ENCODE measurements at places on chromosomes 13 and 19.

GRCh38 chr13:72530471-72530870 is 197.0 kb downstream of the MZT1 start:
- no peak for DNase-seq

GRCh38 chr13:46058268-46058667 is 5.7 kb upstream of the ZC3H13 start:
- no peak for DNase-seq

DNA sequence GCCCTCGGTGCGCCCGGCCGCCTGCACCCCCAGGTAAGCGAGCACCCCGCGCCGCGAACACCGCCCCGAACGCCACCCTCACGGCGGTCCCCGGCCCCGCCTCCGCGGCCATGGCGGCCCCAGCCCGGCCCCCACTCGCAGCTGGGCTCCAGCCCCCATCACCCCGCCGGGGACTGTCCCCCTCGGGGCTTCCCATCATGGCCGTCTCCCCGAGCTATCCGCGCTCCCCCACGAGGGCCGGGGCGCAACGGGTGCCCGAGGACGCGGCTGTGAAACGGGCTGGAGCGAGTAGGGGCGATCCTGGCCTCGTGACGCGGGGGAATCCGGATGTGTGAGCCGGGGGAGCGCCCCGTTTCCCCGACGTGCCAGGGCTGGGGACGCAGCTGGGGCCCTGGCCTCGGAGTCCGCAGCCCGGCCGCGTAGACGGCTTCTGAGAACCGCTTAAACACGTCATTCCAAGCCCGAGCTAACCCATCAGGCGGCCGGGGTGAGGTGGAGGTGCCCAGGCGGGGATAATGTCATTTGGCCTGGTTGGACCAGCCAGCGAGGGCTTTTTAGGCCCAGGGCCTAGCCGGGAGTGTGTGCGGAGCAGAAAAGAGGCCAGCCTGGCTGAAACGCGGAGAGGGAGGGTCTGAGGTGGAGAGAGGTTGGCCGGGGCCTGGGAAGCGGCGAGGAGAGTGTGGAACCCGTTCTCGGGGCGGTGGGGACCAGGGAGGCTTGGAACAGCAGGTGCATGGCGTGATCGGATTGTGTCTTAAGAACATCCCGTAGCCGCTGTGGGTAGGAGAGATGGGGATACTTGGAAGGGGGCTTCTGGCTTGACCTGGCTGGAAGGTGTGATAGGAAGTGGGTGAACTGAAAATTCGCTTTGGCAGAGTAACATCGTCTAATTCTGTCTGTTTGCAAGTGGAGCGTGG is 550 bp downstream of the CERS4 start:
- DNase-seq = no peak

- DNase-seq = no peak
Observed at GRCh38 chr19:10026744-10027143, 13.5 kb downstream of the RDH8 start.

DNA sequence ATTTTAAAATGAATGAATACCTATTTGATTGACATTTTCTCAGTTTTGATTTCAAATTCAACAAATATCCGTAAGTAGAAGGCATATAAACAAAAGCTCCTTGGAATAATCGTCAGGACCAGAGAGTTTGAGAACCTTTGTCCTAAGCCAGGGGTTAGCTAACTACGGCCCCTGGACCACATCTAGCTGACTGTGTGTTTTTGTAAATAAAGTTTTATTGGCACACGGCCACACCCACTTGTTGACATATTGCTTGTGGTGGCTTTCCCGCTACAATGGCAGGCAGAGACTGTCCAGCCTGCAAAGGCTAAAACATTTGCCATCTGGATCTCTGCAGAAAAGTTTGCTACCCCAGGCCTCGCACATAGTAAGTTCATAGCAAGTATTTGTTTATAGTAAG is 83.4 kb downstream of the GNG7 start:
- no peak for DNase-seq

GRCh38 chr13:51155776-51156515 is 44.9 kb upstream of the C13orf42 start:
- DNase-seq = no peak

- no peak for DNase-seq
Observed at GRCh38 chr13:104648291-104648690, 1582.1 kb upstream of the SLC10A2 start.

DNA sequence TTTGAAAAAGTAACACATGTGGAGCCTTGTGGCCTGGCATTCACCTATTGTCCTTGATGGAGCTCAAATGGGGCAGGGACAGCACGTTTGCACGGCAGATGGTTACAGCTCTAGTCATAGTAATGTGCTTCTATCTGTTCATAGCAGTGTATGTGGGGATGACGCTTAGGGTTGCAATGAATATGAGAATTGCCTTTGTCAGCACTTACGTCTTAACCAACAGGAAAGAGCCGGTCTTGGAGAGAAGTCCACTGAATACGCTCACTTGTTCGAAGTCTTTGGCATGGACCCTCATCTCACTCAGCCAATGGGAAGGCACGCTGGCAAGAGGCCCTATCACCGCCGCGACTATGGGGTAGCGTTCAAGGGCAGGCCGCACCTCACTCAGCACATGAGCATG is 18.9 kb upstream of the OR7D2 start:
- DNase-seq = no peak

DNA sequence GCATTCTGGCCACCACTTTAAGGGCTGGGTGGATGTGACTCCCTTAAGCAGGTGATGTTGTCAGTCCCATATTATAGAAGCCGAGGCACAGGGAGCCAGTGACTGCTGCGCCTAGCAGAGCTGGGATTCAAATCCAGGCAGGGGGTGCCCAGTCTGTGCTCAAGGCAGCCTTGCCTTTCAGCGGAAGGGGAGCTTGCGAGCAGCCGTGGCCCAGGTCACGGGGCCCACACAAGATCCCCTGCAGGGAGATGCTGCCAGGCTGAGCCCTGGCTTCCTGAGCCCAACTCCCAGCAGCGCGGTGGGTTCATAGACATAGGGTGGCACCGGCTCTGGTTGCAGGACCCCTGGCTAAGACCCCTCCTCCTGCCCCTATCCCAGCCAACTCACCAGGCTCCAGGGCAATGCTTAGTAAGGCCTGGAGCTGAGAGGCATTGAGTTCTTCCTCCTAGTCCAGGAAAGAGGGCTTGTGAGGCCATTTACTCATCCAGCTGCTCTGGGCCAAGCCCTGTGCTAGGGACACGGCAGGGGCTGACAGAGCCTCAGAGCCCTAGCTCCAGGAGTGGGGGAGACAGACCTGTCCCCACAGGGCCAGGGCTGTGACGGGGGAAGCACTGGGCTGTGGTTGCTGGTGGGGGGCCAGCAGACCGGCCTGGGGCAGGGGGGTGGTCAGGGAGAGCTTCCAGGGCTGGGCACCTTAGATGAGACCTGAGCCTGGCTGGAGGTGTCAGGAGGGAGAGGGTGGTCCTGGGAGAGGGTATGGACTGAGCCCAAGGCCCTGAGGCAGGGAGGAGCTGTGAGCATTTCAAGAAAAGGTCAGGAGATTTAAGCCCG is 9.6 kb downstream of the CAPN12 start:
- no peak for DNase-seq

- no peak for DNase-seq
Observed at GRCh38 chr13:110712081-110712848, 1.2 kb upstream of the ING1 start.
